ENCODE measurements at places on chromosomes 11 and 22.

DNA sequence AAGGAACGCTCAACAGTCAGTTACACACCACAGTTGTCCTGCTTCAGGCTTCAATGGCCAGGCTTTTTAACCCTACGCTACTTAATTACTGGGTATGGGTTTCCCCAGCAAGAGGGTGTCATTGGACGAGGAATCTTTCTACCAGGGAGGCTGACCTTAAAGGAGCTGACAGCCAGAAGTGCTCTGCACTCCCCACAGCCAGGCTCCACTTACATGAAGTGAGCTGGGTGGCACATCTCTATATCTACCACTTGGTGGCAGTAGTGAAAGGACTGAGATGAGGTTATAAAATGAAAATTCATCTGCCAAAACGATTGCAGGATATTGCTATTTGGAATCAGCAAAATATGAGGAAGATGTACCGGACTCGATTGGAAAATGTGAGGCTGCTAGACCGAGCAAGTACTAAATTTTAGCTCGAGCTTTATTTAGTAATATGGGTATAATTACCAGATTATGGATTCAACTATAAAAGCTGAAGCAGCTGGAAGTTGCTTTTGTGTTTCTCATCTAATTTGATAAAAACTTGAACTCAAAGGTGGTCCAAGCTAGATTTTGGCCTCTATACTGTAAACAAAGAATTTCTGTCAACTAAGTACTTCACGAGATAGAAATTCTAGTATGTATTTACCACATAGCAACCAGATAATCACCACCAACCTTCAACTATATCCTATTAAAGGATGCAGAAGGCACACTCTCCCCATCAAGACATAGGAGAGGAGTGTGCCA lies 53.9 kb upstream of the CEP126 start:
- no peak overlapping the region for H3K4me3 ChIP-seq
- H3K4me1 ChIP-seq = peaks cover 8% of the 10 kb centered on the region
- H3K27ac ChIP-seq = no peak overlapping the region
- no peaks in the 10 kb centered on the region for H3K27me3 ChIP-seq

DNA sequence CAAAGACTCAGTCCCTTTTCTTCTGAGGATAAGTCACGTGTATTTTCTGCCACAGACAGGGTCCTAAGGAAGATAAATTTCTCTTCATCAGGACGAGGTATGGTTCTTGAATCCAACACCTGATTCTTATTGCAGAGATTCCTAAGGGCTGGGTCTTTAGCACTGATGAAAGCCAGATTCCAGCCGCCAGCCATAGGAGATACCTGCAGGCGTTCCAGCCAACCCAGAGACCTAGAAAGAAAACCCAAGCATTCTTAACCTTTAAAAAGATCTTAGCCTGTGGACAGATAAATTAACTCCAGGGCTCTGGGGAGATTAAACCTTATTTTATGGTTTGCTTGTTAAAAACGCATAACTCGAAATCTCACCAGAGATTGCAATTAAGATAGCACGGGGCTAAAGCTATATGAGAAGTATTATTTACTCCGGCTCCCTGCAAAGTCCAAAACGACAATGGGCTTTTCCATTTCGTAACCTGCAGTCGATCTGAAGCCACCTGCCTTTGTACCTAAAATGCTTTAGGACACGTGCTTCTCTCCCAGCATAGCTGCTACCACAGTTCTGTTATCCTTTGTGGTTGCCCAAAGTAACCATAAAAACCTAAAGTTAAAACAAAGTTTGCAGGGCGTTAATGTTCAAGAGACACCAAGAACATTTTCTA lies 104.5 kb downstream of the NXPE2 start:
- H3K4me1 ChIP-seq = no peaks in the 10 kb centered on the region
- DNase-seq = no peak
- no peak overlapping the region for H3K4me3 ChIP-seq
- H3K27me3 ChIP-seq = no peaks in the 10 kb centered on the region

DNA sequence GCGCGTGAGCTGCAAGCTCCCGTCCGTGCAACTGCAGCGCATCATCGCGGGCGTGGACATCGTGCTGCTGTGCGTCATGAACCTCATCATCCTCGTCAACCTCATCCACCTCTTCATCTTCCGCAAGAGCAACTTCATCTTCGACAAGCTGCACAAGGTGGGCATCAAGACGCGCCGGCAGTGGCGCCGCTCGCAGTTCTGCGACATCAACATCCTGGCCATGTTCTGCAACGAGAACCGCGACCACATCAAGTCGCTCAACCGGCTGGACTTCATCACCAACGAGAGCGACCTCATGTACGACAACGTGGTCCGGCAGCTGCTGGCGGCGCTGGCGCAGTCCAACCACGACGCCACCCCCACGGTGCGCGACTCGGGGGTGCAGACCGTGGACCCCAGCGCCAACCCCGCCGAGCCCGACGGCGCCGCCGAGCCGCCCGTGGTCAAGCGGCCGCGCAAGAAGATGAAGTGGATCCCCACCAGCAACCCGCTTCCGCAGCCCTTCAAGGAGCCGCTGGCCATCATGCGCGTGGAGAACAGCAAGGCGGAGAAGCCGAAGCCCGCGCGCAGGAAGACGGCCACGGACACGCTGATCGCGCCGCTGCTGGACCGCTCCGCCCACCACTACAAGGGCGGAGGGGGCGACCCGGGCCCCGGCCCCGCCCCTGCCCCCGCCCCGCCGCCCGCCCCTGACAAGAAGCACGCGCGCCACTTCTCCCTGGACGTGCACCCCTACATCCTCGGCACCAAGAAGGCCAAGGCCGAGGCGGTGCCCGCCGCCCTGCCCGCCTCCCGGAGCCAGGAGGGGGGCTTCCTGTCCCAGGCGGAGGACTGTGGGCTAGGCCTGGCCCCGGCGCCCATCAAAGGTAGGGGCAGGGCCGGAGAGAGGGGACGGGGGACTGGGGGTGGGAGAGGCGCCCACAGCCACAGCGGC lies 7.3 kb downstream of the PANX2 start:
- no peaks in the 10 kb centered on the region for H3K36me3 ChIP-seq
- no peak overlapping the region for H3K4me3 ChIP-seq
- H3K27ac ChIP-seq = no peak overlapping the region
- H3K27me3 ChIP-seq = no peaks in the 10 kb centered on the region
- no peak for DNase-seq

DNA sequence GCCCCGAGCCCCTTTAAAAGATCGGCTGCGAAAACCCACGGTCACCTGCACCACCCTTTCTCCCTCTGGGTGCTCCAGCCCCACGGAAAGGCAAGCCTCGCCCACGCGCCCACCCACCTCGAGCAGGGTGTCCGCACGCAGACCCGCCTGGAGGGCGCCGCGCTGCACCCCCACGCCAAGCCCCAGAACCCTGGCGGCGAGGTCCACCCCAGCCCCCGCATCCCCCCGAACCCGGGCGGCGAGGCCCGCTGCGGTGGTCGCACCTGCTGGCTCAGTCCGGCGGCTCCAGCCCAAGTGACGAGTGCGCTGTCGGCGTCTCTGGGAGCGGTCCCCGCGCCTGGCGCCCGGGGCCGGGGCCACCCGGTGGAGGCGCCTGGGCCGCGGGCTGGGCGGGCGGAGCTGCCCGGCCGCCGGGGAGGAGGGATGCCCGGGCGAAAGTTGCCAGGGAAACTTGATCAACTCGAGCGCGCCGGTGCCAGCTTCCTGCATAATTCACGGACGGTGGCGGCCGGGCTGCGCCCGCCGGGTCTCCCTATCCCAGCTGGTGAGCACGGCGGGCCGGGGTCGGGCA lies 1.1 kb downstream of the SHANK2 start:
- DNase-seq = no peak
- H3K27me3 ChIP-seq = peaks cover 32% of the 10 kb centered on the region
- no peak overlapping the region for H3K27ac ChIP-seq
- peaks cover 4% of the 10 kb centered on the region for H3K4me1 ChIP-seq
- H3K36me3 ChIP-seq = no peaks in the 10 kb centered on the region
- H3K4me3 ChIP-seq = peak overlapping the region; percentile 73

DNA sequence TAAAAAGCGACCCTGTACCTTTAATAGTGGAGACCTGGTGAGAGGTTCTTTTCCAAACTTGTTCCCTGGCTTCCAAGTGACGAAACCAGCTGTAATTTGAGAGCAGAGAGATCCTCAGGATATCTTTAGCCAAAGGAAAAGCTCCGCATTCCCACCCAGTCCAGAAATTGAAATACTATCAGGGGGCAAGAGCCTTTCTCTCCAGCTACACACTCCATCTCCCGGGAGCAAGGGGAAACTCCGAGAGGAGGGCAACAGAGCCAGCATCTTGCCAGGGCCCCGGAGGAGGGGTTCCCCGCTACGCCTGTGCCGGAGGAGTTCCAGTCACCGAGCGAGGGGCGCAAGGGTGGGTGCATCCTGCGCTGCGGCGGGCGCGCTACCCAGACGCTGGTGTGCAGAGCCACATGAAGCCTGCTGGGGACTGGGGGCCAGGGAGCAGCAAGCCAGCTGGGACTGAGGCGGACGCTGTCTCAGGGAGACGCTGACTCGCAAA lies at the start of gene FIBIN:
Gene FIBIN (plus strand): TSS at position 148 of the 493 bp plus-strand sequence. CDS start 415 bp downstream, outside the sequence.
- H3K36me3 ChIP-seq = no peaks in the 10 kb centered on the region
- H3K27ac ChIP-seq = no peak within 1 kb of the TSS
- H3K27me3 ChIP-seq = peaks cover 13% of the 10 kb centered on the region
- DNase-seq = no peak
- H3K4me1 ChIP-seq = peaks cover 11% of the 10 kb centered on the region
- peak within 1 kb of the TSS; percentile 70 for H3K4me3 ChIP-seq

- no peak overlapping the region for H3K4me3 ChIP-seq
- no peak overlapping the region for H3K27ac ChIP-seq
Observed at GRCh38 chr11:15692739-15693138, 578.0 kb downstream of the INSC start.

DNA sequence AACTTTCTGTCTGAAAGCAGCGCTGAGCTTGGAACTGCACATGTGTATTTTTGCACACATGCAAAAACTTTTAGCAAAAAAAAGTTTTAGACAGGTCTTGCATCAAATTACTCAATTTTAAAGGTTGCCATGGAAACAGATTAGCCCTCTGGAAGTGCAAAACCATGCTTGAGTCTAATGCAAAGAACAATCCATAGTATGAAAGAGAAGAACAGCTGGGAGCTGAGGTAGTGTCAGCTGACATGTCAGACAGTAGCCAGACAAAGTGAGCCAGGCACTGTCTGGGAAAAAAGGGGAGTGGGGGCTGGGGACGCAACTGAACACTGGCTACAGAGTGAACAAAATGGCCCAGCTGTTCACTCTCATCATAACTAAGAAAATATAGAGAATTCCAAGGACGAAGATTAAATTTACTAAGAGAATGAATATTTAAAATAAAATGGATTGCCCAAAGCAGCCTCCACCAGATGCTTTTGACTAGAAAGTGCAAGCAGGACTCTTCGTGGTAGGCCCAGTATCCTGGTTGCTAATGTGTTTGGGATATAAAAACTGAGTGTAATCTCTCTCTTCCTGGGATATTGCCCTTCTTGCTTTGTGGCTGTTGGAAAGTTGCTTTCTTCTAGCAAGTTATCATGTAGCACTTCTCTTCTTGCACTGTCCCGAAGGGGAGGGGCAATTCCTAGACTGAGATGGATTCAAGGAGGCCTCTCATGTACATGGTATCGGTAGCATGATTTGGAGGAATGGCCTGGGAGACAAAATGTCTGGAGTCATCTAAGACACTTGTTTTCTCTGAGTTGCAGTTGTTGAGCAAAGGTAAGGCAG lies 434.1 kb upstream of the FAT3 start:
- H3K27me3 ChIP-seq = no peaks in the 10 kb centered on the region
- H3K36me3 ChIP-seq = no peaks in the 10 kb centered on the region
- no peaks in the 10 kb centered on the region for H3K4me1 ChIP-seq
- DNase-seq = no peak

GRCh38 chr11:121586750-121587149 lies 134.0 kb upstream of the SORL1-AS1 start:
- H3K4me1 ChIP-seq = no peaks in the 10 kb centered on the region
- peaks cover 25% of the 10 kb centered on the region for H3K36me3 ChIP-seq
- no peak overlapping the region for H3K4me3 ChIP-seq
- no peak for DNase-seq
- H3K27ac ChIP-seq = no peak overlapping the region

Measured in keratinocyte (primary cell).